ENCODE measurements at places on chromosomes 2 and 18.

DNA sequence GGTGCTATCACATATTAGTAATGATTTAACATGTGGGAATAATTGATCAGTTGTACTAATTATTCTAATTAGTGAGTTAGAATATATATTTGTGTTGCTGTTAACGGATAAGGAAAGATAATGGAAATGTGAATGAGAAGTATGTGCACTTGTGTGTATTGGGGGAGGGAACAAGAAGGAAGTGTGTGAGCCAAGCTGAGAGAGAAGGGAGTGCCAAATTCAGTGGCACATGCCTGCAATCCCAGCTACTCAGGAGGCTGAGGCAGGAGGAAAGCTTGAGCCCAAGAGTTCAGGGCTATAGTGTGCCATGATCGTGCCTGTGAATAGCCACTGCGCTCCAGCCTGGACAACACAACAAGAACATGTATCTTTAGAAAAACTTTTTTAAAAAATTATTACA lies 9.3 kb downstream of the BARD1 start:
- no peak for DNase-seq

DNA sequence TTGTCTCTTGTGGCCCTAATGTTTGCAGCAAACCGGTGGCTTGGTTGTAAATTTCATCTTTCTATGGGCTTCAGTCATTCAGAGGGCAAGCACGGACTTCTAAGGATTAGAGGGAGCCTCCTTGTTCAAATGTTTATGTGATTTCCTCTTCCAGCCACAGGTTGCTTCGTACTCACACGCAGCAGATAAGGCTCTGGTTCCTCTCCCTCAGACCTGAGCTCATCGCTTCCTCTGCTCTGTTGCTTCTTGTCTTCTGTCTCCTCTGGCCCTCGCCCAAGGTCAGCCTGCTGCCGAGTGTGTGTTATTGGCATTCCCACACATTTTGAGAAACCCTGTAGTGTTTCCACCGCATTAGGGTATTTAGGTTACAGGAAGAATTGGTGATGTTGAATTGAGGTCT lies 44.0 kb downstream of the MYL12B start:
- peak; percentile 75 for DNase-seq

GRCh38 chr2:240280621-240281020 lies 140.2 kb upstream of the OTOS start:
- no peak for DNase-seq

DNA sequence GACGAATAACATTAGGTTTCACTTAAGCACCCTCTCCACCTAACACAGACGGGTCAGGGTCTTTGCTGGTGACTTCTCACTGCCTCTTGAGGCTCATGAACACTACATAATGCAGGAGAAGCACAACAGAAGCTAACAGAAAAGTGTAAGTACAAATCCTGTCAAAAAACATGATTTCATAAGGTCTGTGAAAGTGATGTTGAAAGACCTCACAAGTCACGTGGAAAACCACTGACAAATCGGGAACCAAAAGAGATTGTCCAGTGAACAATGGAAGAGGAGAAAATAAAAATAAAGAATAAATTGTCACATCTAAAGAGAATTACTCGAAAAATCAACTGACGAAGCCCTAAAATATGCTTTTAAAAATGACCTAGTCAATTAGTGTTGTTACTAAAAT lies 14.0 kb downstream of the PSD4 start:
- no peak for DNase-seq

GRCh38 chr2:107020392-107020791 lies 134.4 kb upstream of the ST6GAL2 start:
- no peak for DNase-seq

GRCh38 chr2:11665510-11666362 lies 4.3 kb downstream of the NTSR2 start:
- no peak for DNase-seq

- DNase-seq, result no peak
Measured at GRCh38 chr2:100812116-100812515, 7.8 kb upstream of the NPAS2 start.

DNA sequence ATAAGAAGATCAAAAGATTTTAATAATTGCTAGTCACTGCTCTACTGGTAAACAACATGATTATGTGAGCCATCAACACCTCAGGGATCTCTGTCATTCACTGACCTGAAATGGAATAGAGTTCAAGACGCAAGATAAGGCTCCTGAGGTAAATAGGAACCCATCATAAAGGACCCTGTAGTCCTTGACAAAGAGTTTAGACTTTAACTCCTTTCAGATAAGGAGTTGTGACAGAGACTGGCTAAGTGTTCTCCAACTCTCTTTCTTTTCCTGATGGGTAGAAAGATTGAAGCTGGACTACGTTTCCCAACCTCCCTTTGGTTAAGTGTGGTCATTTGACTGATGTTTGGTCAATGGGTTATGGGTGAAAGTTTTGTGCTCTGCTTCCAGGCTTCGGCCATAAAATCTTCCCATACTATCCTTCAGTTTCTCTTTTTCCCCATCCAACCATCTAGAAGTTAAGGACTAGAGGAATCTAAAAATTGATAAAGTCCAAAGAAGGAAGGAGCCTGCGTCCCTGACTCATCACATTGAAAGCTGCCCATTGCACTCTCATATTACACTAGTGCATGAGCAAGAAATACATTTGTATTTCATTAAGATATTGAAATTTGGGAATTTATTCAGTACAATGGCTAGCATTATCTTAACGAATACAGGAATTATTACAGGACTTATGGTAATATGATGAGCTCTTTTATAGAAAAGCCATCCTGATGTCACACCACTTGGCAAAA lies 293.7 kb upstream of the ACVR2A start:
- DNase-seq, result no peak

DNA sequence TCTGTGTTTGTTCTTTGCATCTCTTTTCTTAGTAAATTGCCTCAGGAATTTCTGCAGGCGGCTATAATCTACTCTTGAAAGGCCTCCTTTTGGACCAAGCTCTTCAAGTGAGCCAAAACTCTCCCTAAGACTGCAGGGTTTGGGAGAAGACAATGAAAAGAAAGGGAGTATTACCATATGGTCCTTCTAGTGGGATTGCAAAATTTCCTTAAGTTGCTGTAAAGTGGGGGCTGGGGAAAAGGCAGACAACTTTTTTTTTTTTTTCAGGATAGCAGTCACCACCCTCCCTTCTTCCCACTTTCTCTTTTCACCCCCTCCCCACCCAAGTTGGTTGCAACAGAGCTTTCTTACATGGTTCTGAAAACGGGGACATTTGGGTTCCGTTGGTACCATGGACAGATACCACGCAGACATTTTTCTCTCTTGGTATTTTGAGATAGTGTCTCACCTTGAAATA lies 183.7 kb downstream of the FHOD3 start:
- DNase-seq, result no peak

DNA sequence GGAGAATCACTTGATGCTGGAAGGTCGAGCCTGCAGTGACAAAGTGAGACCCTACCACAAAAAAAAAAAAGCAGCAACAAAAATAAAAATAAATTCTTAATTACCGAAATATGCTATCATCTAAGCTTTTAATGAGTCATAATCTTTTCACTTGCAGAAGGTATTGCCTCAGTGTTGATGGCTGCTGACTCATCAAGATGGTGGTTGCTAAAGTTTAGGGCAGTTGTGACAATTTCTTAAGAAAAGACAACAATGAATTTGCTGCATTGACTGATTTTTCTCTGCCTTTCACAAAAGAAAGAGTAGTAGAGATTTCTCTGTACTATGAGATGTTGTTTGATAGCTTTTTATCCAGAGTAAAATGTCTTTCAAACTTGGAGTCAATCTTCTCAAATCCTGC lies 1809.0 kb downstream of the SUCLG1 start:
- DNase-seq, result no peak

GRCh38 chr2:19247186-19247585 lies 111.2 kb downstream of the OSR1 start:
- no peak for DNase-seq

- DNase-seq, result no peak
Measured at GRCh38 chr2:39730276-39730675, 48.8 kb downstream of the THUMPD2 start.

GRCh38 chr18:41767960-41768359 lies 187.1 kb upstream of the PIK3C3 start:
- peak; percentile 36 for DNase-seq

- DNase-seq, result no peak
Measured at GRCh38 chr2:133413863-133414262, 154.4 kb downstream of the NCKAP5 start.

- DNase-seq, result peak; percentile 20
Measured at GRCh38 chr2:218375212-218375611, 6.9 kb upstream of the SLC11A1 start.

GRCh38 chr18:10405014-10405493 lies 49.4 kb upstream of the APCDD1 start:
- DNase-seq, result no peak

GRCh38 chr2:167420211-167420610 lies 531.9 kb downstream of the XIRP2 start:
- DNase-seq, result peak; percentile 46

DNA sequence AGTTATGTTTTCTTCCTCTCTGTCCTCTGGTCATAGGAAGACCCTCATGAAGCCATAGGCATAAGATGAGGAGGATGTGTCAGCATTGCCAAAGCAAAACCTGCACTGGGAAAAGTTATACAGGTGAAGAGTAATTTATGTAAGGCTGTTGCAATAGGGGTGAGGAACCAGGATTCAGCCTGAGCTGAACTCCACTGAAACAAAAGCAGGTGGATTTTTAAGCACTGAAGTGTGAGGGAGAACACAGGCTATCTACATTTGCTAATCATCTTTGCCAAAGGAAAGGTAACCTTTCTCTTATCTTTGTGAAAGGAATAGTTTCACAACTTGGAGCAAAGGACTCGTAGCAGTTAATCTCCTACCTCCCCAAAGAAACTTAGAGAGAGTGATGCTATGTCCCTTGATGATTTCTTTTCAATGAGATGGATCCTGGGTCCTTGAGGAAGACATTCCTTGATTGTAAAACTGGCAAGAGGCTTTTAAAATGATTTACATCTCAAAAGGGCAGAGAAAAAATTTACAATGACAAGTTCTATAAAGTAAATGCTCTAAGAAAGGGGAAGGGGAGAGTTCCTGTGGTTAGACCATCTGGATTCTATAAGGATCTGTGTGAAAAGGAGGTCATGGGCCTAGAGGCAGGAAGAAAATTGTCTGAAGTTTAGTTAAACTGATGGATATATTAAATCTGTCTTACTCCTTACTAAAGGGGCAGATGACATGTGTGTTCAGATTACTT lies 385.4 kb upstream of the CDH7 start:
- DNase-seq, result no peak

DNA sequence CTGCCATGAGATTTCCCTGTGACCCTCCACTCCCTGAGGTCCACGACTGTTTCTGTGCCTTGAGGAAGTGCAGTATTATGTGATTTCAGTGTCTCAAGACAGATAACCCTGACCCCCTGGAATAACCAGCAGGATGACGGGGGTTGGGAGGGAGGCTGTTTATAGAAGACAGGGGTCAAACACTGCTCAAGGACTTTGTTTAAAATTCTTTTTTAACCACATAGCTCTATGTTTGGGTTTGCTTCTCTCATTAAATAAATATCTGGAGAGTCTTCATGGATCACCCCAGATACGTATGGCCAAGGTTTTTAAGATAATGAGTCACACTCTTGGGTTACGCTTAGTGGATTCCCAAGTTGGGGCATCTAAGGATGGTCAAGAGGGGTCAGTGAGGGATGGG lies 523.8 kb upstream of the TNP1 start:
- DNase-seq, result peak; percentile 84

DNA sequence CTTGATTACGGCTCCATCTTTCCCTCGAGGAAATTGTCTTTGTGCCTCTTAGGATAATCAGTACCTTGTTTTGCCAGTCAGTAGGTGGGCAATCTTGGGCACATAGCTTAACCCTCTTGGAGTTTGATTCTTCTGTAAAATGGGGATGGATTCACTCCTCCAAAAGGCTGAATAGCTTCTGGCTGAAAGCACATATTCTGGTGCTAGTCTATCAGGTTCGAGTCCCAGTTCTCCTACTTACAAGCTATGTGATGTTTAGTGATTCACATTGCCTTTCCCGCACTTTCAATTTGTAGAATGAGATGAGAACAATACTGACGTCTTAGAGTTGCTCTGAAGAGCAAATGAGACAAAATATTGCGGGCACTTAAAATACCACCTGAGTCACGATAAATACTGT lies 43.9 kb downstream of the ATIC start:
- peak; percentile 64 for DNase-seq

DNA sequence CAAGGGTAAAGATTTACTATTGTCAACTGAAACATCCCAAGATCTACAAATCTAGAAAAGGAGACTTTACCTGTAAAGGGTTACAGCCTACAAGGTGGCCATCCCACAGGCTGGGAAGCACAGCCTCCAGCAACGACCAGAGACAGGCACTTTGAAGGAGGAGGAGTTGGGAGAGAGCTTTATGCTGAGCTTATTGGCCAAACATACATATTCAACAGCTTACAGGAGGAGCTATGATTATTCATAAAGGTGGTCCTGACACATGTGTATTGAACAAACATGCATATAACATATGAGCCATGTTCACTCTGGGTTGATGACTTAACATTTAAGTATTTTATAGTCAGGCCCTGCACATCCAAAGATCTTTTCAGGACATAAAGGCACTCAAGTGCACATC lies 11.1 kb upstream of the ABCA12 start:
- DNase-seq, result no peak

- DNase-seq, result no peak
Measured at GRCh38 chr2:155574941-155575340, 757.6 kb downstream of the NR4A2 start.

DNA sequence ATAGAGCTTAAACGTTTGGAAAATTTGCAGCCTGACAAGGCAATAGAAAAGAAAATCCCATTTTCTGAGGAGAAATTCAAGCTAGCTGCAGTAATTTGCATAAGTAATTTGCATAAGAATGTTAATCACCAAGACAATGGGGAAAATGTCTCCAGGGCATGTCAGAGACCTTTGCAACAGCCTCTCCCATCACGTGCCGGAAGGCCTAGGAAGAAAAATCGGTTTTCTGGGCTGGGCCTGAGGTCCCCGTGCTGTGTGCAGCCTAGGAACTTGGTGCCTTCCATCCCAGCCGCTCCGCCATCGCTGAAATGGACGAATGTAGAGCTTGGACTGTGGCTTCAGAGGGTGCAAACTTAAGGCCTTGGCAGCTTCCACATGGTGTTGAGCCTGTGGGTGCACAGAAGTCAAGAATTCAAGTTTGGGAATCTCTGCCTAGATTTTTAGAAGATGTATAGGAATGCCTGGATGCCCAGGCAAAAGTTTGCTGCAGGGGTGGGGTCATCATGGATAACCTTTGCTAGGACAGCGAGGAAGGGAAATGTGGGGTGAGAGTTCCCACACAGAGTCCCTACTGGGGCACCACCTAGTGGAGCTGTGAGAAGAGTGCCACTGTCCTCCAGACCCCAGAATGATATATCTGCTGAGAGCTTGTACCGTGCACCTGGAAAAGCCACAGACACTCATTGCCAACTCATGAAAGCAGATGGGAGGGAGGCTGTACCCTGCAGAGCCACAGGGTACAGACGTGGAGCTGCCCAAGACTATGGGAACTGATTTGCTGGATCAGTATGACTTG lies 164.6 kb downstream of the GULP1 start:
- DNase-seq, result no peak

GRCh38 chr2:232898592-232899543 lies 28.8 kb downstream of the SNORC start:
- peak; percentile 52 for DNase-seq

- no peak for DNase-seq
Measured at GRCh38 chr18:13239171-13239956, 20.8 kb downstream of the LDLRAD4 start.

All from astrocyte (in vitro differentiated cells and primary cell).